Aorta (tissue), 5 donors: ENCODE measurements at places on chromosomes 2 and 18. TPM values are rescaled to one million over a fixed set of nuclear protein-coding genes. Genes with fewer than 3 reads are reported as not detected.
A peak's percentile ranks its signal among the peaks of the same experiment; 100 is the strongest.

EPHA4 gene
- 32.1 TPM for total RNA-seq

- DNase-seq: no peak
These were observed 585.1 kb downstream of the ZEB2 start for GRCh38 chr2:143934626-143935481.

- DNase-seq: no peak
These were observed 270.0 kb downstream of the AGAP1 start for GRCh38 chr2:235763816-235764215.

GRCh38 chr2:116724550-116724949, 1089.9 kb upstream of the DDX18 start:
- DNase-seq: no peak

- no peak for DNase-seq
These were observed 32.5 kb downstream of the PRKRA start for GRCh38 chr2:178418426-178418825.

HOXD12 gene
- not detected for total RNA-seq

GRCh38 chr2:20524412-20525040, 77.7 kb downstream of the RHOB start:
- no peak for DNase-seq

UCN gene
- 1.2 TPM for total RNA-seq

GRCh38 chr2:17604050-17604449, 63.6 kb downstream of the VSNL1 start:
- no peak for DNase-seq

DLGAP1 gene
- total RNA-seq: 6.6 TPM

DNA sequence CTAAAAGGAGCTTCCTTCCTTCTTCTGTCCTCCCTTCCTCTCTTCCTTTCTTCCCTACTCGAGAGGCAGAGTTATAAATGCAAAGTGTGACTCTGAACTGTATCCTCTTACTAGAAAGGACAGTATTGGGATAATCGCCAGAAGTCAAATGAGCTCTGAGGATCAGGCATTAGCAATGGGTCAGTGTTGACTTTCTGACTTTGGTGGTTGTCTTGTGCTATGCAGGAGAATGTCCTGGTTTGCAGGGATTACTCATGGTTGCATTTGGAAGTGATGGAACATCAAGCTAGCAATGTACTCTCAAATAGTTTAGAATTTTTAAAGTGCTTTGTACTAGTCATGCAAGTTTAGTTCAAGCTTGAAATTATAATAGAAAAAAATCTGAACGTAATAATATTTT, 115.6 kb downstream of the TXNL1 start:
- no peak for DNase-seq

CKAP2L gene
- total RNA-seq: 0.65 TPM

DNA sequence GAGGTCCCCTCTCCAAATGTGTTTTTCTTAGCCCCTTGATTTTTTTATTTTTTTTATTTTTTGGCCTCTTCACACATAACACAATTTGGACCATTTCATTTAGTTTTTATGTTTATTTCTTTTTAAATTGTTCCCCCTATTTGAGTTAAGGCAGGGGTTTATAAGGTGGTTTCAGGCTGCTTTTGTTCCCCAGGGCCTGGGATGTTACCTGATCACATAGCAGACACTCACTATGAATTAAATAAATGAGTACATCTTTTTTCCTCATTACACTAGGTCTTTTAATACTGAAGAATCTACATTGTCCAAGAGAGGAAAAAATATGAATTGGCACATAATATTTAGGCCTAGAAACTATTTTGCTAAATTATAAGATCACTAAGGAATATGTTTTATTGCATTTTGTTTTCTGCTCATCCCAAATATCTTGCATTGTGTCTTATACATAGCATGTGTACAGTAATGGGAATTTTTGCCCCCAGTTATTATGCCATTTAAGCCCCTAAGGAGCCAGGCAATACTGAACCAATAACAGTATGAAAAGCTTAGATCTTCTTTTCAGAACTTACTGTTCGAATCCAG, 112.4 kb upstream of the MAPRE2 start:
- no peak for DNase-seq

DNA sequence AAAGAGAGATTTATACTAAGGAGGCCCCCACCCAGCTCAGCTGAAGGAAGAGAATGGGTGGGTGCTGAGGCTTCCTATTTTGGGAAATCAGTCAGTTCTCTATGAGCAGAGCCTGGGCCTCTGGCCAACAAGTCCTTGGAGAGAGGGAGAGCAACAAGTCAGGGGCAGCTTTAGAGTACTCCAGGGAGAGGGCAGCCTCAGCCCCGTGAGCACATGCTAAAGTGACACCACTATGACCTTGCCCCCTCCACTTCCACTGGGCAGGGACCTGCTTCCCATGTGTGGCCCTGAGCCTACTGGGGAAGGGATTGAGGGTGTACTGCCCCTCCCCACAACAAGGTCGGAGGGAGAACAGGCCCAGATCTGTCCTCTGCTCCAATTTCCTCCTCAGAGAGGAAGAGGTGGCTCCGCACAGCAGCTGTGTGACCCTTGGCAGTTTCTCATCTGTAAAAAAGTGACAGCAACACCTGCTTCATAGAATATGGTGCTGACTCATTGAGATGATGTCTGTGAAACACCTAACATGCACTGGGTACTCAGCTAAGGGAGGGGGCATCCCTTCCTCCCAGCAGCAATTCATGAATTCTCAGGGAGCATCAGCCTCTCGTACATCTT, 72.9 kb downstream of the CLHC1 start:
- DNase-seq: no peak

ACVR1C gene
- total RNA-seq: 1.1 TPM

GRCh38 chr18:51491678-51492372, 294.3 kb upstream of the MEX3C start:
- no peak for DNase-seq

DNA sequence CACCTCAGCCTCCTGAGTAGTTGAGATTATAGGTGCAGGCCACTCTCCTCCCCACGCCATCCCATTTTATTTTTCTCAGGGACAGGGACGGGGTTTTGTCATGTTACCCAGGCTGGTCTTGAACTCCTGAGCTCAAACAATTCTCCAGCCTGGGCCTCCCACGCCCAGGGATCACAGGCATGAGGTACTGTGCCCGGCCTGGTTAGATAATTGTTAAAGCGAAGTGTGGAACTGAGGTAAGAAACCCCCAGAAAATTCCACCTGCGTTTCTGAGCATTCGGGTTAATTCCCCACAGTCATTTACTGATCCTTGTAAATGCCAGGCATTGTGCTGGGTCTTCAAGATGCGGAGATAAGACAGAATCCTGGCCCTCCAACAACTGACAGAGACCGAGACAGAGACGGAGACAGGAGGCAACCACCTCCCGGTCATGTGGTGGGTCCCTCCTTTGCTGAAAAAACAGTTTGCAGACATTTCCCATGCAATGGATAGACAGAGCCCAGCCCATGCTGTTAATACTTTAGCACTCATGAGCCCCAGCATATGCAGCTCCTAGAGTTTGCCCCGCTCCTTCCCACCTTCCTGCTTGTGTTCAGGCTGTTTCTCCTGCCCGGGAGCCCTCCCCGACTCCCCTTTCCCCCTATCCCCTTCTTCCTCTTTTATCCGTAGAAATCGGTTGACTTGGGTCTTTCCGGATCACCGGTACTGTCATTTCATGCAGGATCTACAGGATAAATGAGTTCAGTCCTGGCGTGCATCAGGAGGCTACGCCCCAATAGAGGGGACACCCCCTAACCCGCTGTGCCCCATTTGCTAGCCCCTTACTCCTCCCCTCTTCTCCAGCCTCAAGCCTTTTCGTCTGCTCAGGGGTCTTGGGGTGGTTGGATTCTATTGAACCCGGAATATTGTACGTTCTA, 1.6 kb upstream of the RHOB start:
- no peak for DNase-seq

- DNase-seq: no peak
These were observed 66.6 kb downstream of the STPG4 start for GRCh38 chr2:47088371-47089082.

DNA sequence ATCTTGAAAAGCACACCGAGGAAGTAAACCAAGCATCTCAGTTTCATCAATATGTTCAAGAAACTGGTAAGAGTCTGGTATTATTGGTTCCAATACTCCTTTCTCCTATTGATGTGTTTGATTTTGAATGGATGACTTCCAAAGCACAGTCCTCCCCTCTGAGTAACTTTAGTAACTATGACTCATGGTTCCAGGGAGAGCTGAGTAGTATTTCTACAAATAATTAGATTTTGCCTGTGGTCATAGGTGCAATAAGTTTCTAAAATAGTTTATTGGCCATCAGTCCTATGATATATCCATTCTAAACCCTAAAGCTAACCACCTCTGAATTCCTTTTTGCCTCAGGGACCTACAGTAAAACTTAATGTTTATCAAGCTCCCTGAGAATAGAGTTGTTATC, 352.4 kb downstream of the XIRP2 start:
- no peak for DNase-seq

DNA sequence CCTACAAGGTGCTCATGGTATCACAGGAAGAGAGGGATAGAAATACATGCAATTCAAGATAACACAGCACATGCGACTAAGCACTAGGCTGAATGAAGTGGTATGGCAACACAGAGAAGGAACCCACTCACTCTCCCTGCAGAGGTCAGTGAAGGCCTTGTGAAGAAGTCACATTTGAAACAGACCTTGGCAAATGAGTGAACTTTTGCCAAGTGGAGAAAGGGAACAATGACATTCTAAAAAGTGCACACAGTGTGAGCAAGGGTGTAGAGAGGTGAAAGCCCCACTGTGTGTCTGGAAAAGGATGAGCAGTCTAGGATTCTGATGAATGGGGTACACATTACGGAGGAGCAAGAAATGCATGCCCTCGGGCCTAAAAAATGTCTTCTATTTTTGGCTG, 23.3 kb downstream of the KLF7 start:
- no peak for DNase-seq

MRO gene
- 1.7 TPM for total RNA-seq

- no peak for DNase-seq
These were observed 22.2 kb upstream of the MYO3B start for GRCh38 chr2:170155723-170156253.

ABCG5 gene
- total RNA-seq: not detected

SERPINB13 gene
- not detected for total RNA-seq

DNA sequence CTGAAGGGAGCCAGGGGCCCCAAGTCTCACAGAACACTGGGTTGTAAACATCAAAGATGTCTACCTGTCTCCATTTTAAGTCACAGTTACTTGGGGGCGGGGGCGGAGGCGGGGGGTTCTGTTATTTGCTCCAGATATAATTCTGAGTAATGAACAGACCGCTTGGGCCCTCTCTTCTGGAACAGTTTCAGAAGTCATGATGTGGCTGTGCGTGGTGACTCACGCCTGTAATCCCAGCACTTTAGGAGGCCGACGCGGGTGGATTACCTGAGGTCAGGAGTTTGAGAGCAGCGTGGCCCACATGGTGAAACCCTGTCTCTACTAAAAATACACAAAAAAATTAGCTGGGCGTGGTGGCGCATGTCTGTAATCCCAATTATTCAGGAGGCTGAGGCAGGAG, 157.9 kb upstream of the APCDD1 start:
- no peak for DNase-seq

GRCh38 chr2:134611316-134611715, 107.5 kb downstream of the TMEM163 start:
- DNase-seq: no peak

DNA sequence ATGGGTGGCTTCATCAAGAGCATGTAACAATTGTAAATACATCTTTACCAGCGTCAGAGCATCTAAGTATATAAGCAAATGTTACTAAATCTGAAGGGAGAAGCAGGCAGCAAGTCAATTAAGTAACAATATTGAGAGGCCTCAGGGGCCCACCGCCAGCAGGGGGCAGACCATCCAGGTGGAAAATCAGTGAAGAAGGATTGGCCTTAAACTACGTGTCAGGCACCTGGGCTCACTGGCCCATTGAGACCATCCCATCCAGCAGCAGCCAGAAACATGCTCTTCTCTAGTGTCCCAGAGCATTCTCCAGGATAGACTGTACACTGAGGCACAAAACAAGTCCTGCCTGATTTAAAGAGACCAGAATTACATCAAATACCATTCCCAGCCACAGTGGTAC, 96.2 kb upstream of the SNTG2 start:
- DNase-seq: no peak

DNA sequence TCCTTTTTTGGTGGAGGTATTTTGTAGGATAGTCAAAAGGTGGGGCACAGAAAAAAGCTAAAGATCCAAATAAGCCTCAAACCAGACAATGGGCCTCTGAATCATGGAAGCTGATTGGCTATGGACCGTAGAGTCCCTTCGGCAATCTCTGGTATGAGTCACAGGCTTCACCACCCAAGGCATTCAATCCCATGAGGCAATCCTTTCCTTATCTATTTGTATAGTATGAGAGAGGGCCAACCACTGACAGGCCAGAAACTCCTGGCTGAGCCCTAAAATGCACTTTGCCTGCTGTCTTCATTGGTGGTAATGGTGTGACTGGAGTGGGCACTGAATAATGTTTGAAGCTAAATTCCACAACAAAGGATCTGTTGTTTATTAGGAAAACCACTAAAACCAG, 38.7 kb upstream of the MEX3C start:
- no peak for DNase-seq

DNA sequence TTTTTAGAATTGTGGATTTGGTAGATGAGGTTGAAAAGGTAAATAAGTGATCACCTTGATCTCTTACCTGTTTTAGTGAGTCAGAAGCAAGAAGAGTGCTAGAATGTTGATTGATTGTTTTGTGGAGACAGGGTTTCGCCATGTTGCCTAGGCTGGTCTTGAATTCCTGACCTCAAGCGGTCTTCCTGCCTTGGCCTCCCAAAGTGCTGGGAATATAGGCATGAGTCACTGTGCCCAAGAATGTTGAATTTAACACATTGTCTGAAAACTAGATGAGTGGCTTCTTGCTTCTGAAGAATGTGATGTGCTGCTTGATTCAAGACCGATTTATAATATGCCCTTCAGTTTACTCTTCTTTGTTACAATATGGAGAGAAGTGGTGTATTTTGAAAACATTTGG, 121.3 kb downstream of the FMNL2 start:
- DNase-seq: no peak

- DNase-seq: peak; percentile 88
These were observed 774 bp downstream of the MSH6 start for GRCh38 chr2:47783486-47784351.

FABP1 gene
- total RNA-seq: not detected

GRCh38 chr2:28681158-28681571, 70.5 kb upstream of the PPP1CB start:
- peak; percentile 79 for DNase-seq

GRCh38 chr2:233437439-233437955, 83.2 kb downstream of the DGKD start:
- no peak for DNase-seq

DNA sequence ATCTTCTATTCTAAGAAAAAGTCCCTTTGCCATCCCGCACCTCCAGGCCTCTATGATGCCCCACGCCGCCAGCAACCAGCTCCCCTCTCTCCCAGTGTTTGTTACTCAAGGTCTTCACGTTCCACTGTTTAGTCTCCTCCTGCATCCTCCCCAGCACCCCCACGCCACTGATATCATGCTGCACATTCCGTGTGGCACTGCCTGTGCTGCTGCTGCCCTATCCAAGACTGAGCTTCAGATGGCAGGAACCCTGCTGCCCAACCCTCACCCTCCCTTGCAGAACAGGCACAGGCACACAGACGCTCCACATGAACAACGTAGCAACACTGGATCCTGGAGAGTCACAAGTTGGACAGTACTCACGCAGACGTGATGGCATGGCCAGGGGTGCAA, 35.3 kb downstream of the MYO5B start:
- DNase-seq: no peak

SERPINB8 gene
- total RNA-seq: 34.8 TPM

- DNase-seq: no peak
These were observed 99.4 kb upstream of the NCK2 start for GRCh38 chr2:105645031-105645937.

GRCh38 chr2:241771286-241772062, 5.1 kb upstream of the GAL3ST2 start:
- DNase-seq: peak; percentile 78
